Nucleus accumbens (tissue), 56 donors: ENCODE measurements at places on chromosomes 7 and 10.

DNA sequence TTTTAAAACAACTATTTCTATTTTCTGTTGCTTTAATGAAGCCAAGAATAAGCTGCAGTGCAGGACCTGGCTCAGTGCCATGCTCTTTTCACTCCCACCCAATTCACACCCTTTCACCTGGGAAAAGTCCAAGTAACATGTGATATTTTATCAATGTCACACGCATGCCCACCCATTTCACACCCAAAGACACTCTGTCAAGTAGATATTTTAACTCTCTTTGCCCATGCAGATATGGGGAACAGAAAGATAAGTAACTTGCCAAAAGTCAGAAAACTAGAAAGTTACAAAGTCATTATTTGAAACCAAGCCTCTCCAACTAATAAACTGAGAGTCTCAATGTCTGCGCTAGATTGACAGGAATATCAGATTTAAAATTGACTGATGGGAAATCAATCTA is 706.7 kb upstream of the PHF14 start:
- DNase-seq: no peak

- no peak for DNase-seq
These were observed 157.5 kb downstream of the SLIT1 start for GRCh38 chr10:97028126-97028831.

DNA sequence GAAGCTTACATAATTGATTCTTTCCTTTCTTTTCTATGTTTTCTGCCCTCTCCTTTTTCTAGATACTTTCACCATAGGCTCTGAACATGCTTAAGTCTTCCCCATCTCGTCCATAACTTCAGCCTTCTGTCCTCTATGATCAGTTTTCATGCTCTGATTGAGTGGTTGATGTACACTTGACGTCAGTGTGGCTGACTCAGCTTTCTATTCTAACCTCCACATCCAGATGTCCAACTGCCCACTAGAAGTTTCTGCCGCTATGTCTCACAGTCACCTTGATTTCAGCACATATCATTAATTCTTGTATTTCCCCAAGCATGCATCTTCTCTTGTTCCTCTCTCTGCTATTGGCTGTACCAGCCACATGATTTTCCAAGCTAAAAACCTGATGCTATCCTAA is 15.0 kb downstream of the CDK14 start:
- no peak for DNase-seq

DNA sequence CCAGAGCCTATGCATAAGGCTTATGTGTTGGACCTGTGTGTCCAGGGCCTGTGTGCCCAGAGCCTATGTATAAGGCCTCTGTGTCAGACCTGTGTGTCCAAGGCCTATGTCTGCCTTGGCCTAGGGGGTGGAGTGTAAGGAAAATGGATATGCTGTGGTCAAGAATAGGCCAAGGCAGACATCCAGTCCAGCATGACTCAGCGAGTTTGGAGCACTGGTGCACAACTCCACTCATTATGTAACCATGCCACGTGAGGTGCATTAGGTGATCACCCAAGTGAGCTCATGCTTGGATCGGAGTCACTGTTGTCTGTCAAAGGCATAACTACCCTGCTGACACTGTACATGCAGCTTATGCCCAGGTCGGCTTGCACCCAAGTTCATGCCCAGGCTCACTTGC is 238.9 kb downstream of the CACNA2D1 start:
- no peak for DNase-seq

GRCh38 chr10:19168584-19168983 is 120.0 kb downstream of the MALRD1 start:
- no peak for DNase-seq

DNA sequence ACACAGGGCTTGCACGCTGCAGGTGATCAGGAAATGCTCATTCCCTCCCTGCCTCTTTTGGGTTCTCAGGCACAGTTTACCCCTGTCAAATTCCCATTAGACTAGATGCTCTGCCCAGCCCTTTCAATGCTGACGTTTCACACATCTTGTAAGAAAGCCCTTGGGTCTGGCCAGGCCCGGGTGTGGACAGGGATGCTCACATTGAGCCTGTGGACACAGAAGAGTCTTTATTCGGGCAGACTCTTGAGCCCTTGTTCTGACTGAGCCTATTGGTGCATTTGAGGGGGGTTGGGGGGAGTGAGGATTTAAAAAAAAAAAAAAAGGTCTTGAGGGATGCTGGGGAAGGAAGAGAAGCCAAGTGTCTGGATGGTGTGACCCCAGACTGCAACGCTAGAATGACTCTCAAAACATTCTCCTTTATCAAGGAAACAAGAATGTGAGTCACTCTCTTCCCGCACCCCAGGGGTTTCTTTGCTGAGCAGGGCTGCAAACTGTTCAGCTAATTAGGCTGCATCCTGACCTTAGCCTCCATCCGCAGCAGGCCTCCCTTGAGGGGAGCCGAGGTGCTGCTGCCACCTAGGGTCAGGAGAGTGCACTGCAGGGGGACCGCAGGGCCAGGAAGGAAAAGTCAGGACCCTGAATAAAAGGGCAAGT is 53.6 kb upstream of the TMEM72 start:
- peak; percentile 20 for DNase-seq

- no peak for DNase-seq
These were observed 112.8 kb downstream of the KLF6 start for GRCh38 chr10:3672220-3672619.

- DNase-seq: no peak
These were observed 22.0 kb downstream of the MAD1L1 start for GRCh38 chr7:2210551-2211258.

GRCh38 chr10:18144928-18145327 is 4.7 kb downstream of the CACNB2 start:
- DNase-seq: no peak

GRCh38 chr10:30422151-30422695 is 11.8 kb upstream of the MAP3K8 start:
- DNase-seq: no peak
